Effector CD8-positive, alpha-beta T cell (primary cell): ENCODE measurements at places on chromosomes 3 and 15.

- peak; percentile 28 for DNase-seq
Observed at GRCh38 chr3:46378426-46378942, 7.7 kb downstream of the CCR5 start.

GRCh38 chr3:79086514-79086913, 681.3 kb downstream of the ROBO1 start:
- DNase-seq = no peak

DNA sequence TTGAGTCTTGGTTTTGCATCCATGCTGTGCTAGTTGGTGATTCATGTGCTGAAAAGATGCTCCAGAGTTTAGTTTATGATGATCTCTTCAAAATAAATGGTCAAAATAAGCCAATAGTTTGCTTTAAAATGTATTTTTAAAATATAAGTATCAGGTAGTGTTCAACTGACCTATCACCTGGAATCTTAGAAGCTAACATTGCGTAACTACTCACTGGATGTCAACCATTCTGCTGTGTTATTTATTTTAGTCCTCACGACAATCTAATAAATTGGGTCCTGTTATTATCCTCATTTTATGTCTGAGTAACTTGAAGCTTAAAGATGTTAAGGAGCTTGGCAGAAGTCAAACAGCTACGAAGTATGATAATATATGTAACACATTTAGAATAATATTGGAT, 563.7 kb upstream of the MDFIC2 start:
- no peak for DNase-seq

GRCh38 chr3:42674146-42674545, 11.2 kb upstream of the KLHL40 start:
- no peak for DNase-seq

DNA sequence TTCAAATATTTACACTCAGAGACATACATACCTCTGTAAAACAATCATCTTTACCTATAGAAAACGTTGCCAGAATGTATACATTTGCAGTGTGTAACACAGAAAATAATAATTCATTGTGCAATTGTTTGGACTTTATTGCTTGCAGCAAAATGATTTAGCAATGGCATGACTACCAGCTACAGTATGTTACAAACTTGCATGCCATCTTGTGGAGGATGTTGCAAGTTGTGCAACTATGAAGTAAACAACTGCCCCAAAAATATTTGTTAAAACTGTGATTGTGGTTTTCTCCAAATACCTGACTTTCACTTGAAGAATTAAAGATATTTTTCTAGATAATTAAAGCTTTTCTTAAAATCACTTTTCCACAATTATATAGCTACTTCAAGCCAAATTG, 27.1 kb upstream of the C3orf49 start:
- no peak for DNase-seq

GRCh38 chr3:77412584-77412983, 372.7 kb downstream of the ROBO2 start:
- no peak for DNase-seq

DNA sequence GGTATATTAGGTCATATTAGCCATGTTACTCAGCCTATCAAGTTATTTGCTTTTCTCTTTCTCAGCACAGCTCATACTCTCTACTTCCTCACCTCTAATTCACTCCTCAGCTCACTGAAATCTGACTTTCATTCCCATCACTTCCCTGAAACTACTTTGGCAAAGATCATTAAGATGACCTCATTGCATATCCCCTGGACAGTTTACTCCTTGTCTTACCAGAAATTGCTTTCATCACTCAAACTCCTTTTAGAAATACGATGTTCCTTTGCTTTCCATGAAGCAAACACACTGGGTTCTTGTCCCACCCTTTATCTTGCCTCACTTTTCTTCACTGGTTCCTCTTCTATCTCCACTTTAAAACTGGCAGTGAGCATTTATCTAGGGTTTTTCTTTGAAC, 354.4 kb downstream of the TUSC7 start:
- no peak for DNase-seq

DNA sequence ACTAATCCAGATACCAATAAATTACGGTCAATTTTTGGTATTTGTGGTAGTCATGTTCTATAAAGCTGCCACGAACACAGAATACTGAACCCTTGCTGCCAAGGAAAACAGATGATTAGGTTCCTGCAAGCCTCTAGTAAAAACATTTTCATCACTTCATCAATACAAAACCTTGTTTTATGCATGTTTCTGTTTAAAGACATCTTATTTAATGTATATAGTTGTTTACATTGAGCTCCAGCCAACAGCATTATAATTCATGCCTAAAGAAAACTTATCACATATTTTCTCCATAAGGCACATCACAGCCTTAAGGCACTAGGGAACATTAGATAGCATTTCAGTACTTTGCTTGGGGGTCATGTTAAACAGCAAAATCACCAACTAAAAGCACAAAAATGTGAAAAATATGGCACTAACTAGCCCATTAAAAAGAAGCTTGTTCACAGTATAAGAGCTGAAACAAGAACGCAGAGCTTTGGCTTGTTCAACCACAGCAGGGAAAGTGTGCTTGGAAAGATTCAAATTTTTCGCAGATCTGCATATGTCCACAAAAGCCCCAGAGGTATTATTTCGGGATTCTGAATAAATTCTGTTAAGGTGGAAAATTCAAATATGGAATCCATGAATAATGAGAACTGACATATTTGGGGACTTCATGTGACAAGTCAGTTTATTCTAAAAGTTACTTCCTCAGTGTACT, 27.7 kb downstream of the POLQ start:
- no peak for DNase-seq

DNA sequence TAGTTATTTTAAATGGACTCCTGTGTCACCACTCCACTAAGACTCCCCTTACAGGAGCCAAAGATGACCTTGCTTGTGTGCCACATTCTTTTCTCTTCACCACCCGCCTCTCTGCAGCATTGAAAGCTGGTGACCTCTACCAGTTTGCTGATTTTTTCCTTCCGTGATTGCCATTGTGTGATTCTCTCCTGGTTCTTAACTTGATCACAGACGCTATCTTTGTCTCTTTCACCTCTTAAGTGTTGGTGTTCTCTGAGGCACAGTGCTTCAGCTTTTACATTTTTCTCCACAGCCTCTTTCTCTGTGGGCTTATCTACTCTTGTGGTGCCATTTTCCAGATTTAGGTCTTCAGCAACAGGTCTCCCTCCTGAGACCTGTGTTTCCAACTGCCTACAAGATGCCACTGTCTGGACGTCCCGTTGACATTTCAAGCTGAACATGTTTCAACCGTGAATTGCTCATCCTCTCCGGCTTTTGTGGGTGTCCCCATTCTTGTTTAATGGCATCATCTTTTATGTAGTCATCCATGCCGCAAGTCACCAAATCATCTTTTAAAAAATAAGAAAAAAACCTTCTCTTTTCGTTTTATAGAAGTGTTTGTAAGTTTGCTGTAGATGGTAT, 26.5 kb downstream of the IQGAP1 start:
- DNase-seq = no peak

DNA sequence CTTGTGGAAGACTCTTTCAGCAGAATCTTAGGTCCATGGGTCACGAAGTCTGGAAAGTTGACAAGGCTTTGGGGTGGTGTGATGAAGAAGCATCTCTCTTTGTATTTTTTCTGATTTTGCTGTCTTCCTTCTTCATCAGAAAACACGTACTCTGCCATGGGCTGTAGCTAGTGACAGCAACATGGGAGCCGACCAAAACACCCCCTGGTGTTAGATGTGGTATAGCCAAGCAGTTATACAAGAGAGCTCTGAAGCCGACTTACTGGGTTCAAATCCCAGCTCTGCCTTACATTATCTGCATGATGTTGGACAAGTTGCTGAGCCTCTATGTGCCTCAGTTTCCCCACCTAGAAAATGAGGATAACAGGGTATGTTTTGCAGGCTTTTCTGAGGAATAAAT, 32.9 kb upstream of the LYZL4 start:
- no peak for DNase-seq

- no peak for DNase-seq
Observed at GRCh38 chr15:31399544-31400171, 73.0 kb downstream of the KLF13 start.
